ENCODE measurements at places on chromosomes 16 and 17.

DNA sequence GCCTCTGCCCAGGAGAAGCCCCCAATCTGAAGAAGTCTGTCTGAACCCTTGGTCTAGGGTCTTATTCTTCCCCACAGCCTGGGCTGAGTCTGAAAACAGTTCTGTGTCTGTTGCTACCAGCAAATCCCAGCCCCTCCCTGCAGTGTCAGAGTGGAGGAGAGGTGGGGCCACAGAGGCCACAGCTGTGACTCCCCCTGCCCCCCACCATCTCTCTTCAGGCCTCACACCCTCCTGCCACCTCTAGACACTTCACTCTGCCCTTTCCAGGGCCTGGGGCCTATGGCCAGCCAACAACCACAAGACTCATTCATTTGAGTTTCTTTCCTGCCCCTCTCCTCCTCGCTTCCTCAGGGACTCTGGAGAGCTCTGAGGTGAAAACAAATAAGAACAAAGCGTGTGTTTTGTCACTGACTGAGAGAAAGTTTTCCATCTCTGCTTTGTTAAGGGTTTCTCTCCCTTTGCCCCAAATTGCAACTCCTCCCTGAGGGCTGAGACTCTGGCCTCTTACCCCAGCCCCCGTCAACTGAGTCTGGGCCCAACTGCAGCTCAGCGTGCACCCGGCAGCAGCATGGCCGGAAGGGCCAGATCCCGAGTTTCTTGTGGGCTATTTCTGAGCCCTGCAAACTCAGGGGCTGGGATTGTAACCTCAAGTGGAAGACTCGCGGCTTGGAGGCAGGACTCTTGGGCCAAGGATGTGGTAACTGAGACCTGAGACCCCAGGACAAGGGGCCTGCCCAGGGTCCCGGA lies 13.2 kb downstream of the C17orf50 start:
- DNase-seq: no peak

DNA sequence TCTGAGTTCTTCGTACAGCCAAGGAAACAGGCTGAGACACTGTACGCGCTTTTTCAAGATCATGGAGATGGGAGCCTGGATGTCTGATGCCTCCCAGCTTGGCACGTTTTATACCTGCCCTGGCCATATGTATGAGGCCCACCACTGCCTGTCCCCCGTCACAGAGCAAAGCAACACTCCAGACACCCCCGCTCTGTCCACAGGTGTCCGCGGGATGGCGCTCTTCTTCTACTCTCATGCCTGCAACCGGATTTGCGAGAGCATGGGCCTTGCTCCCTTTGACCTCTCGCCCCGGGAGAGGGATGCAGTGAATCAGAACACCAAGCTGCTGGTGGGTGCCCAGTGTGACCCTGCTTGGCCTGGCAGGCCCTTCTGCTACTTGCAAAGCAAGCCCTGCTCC lies 39.8 kb upstream of the POLR3E start:
- no peak for DNase-seq

- no peak for DNase-seq
Observed at GRCh38 chr17:61627658-61628057, 36.6 kb upstream of the NACA2 start.

DNA sequence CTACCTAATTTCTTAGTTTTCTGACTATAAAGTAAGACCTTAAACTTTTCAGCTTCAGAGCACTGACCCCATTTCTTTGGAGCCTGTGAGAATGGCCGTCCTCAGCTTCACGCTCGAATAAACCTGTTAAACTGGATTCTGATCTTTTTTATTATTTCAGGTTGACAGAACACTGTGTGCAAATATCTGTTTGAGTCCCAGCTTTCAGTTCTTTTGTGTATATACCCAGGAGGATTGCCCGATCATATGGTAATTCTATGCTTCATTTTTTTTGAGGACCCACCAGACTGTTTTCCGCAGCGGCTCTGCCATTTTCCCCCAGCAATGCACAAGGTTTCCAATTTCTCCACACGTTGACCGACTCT lies 19.8 kb upstream of the KCNH6 start:
- DNase-seq: no peak

GRCh38 chr16:4272114-4272956 lies 488 bp downstream of the TFAP4 start:
- DNase-seq: peak; percentile 42

DNA sequence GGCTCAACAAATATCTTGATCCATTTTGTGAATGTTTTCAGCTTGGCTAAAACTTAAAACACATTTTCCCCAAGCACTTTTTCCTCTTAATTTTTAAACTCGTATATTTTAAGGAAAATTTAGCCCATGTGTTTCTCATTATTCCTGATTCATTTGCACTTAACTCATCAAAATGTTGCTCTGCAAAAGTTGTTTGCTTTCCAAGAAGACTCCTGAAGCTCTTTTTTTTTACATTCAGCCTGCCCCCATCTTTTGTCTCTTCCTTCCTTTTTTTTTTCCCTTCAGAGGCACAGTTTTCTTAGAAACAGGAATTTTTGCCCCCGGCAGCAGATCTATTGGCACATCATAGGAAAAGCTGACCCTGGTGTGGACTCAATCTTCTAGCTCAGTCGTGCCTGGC lies 155.0 kb upstream of the SALL1 start:
- no peak for DNase-seq

DNA sequence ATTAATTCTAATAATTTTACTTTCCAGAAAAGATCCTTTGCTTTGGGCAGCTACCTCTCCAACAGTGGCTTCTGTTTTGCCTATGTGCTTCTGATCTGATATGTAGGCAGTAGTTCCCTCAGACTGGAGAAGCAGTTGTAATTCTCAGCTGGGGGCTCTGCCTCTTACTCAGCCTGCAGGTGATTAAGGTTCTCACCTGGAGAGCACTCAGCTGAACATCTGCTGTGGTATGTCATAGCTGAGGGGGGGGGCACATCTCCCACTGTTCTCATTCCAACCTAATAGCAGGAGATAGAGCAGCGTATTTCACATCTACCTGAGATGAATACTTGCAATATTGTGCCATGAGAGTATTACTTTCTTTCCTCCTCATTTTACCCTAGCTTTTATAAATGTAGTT lies 511.9 kb upstream of the CDH8 start:
- DNase-seq: no peak

GRCh38 chr17:30199600-30199999 lies 35.9 kb downstream of the SLC6A4 start:
- no peak for DNase-seq

DNA sequence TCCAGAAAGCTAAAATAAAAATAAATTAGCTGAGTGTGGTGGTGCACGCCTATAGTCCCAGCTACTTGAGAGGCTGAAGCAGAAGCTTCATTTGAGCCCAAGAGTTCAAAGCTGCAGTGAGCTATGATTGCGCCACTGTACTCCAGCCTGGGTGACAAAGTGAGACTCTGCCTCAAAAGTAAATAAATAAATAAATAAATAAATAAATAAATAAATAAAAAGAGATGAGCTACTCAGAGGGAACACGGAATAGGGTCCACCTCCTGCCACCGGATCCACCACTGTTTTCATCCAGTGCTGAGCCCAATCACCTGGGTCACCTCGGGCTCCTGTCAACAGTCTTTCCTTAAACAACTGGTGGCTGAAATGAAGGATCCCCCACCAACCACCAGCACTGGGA lies 6.7 kb upstream of the DPEP3 start:
- no peak for DNase-seq

GRCh38 chr17:39593371-39593770 lies 14.3 kb downstream of the NEUROD2 start:
- no peak for DNase-seq

GRCh38 chr17:78641243-78641642 lies 64.0 kb upstream of the DNAH17 start:
- DNase-seq: no peak

DNA sequence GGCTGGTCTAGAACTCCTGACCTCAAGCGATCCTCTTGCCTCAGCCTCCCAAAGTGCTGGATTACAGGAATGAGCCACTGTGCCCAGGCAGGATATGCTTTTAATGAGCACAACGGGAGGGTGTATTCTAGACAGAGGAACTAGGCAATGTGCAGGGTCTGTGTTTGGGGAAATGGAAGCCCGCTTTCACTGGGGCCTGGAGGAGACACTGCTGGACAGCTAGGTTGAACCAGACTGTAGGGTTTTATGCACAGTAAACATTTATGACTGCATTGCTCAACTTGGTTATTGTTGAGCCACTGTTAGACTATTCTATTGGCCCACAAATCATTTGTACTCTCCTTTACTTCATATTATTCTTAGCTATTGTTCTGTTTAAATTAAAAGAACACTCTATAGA lies 10.2 kb upstream of the SIAH1 start:
- no peak for DNase-seq

DNA sequence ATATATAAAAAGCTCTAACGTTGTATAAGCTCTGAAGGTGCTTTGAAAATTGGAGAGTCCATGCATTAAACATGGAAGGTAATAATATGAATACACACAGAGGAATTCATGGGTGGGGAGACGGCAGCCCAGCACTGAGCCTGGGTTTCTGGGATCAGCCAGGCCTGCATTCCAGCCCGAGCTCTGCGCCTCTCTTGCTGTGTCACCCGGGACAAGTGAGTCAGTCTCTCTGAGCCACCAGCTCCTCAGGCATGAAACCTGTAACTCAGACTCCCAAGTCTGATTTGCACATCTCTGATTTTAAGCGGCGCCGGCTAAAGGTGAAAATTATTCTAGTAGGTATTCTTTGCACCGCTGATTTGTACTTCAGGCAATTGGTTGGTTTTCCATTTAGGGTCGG lies 238.8 kb downstream of the MRTFB start:
- DNase-seq: peak; percentile 90

- DNase-seq: no peak
Observed at GRCh38 chr16:12802048-12802447, 1.6 kb downstream of the CPPED1 start.

GRCh38 chr16:23837553-23838308 lies 1.9 kb downstream of the PRKCB start:
- no peak for DNase-seq

DNA sequence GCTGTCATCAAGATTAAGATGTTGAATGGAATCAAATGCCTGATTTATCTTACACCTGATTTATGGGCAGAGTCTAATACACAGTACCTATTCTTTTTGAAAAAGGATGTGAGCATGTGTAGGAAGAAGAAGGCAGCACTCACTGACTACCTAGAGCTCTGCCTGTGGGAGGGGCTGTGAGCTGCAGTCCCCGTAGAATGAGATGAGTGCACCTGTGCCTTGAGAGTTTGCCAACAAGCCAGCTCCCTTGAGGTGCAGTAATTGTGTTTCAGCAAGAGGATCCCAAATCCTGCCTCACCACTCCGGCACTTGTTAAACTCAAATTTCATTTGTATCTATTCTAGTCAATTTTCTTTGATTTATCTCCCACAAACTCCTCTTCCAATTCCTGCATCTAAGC lies 46.0 kb downstream of the CDH11 start:
- no peak for DNase-seq

GRCh38 chr16:57986196-57986595 lies 14.3 kb downstream of the ZNF319 start:
- DNase-seq: no peak

- no peak for DNase-seq
Observed at GRCh38 chr16:16071631-16072244, 122.3 kb downstream of the ABCC1 start.

- DNase-seq: peak; percentile 18
Observed at GRCh38 chr17:39270923-39271322, 45.2 kb upstream of the STAC2 start.

- no peak for DNase-seq
Observed at GRCh38 chr16:50602531-50603205, 54.5 kb downstream of the NKD1 start.

GRCh38 chr16:69934044-69934443 lies 17.1 kb upstream of the CLEC18A start:
- no peak for DNase-seq

GRCh38 chr17:35930211-35931065 lies at the start of gene RDM1:
RDM1 (minus strand) TSS chr17:35930773; CDS start chr17:35930727, 46 bp downstream.
- peak; percentile 84 for DNase-seq

- DNase-seq: no peak
Observed at GRCh38 chr16:50999181-50999580, 151.9 kb downstream of the SALL1 start.

- DNase-seq: no peak
Observed at GRCh38 chr16:63005356-63005755, 969.1 kb upstream of the CDH8 start.

GRCh38 chr17:59298521-59298920 lies 32.9 kb upstream of the YPEL2 start:
- DNase-seq: no peak

DNA sequence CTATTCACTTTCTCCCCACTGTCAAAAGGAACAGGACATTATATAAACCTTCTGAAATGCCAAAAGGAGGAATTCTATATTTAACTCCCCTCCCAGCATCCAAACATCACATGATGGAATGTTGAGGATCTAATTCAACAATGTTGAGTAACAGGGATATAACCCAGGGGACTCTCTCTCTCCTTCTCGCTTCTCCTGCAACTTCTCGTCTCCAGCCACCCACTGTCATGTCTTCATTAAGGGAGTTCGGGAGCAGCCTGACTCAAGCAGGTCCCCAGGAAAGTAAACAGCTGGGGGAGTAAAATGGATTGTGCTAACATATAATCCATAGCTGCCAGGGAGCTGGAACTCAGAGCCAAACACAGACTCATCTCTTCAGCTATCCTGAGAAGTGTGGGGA lies 51.7 kb downstream of the GRIN2A start:
- DNase-seq: no peak

- no peak for DNase-seq
Observed at GRCh38 chr16:21590287-21590686, 9.1 kb upstream of the METTL9 start.

DNA sequence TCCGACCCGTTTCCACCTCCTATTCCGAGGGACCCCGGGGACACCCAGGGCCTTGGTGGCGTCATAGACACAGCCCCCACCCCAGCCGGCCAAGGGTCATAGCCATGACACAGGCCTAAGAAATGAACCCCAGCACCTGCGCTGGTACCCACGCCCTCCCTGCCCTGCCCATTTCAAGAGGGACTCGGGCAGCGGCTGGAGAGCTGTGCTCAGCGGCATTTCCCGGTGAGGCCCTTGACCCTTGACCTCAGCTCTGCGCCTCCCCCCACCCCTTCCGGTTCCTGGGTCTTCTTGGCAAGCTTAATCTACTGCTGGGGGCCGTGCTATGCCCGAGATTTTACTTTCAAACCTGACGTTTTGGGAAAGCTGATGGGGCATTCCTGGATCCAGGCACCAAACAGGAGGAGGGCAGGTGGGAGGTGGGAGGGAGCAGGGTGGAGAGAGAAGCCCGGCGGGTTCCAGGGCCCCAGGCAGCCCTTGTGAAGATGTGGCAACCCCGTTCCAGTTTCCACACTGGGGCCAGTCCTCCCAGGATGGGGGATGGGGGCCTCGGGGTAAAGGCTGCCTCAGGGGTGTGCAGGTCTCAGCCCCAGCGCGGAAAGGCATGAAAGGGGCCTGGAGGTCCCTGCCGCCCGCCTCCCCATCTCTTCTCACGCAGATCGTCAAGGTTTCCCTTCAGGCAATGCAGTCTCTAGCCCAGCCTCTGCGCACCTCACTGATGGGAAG lies at the start of gene SLC22A31:
Gene SLC22A31 (minus strand): TSS at position 414 of the 726 bp plus-strand sequence. CDS start 36 bp downstream, at position 378.
- DNase-seq: no peak
